ENCODE measurements at places on chromosomes 2 and 18. TPM values are rescaled to one million over a fixed set of nuclear protein-coding genes. Genes with fewer than 3 reads are reported as not detected.

DNA sequence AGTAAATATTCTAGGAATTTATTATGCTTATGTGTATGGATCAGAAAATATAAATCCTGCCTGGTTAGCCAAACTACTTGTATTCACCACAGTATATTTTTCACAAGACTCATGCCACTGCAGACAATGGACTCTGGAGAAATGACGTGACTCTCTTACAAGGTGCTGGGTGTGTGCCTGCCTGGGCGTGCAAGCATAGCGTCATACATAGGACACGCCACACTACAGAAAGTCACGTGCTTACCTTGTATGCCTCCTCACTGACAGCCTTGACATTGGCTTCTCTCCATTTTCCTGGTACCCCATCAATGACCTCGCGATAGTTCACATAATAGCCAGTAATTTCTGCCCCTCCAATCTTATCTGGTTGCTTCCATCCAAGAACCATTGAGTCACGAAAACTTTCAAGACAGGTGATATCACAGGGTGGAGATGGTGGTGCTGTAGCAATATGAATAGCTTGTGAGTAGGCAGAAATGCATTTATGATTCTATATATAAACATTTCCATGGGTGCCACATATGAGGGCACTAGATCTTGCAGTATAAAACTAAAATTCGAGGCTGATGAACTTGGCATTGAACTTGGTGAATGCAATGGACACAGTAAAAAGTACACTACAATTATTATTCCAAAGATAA, 93.2 kb downstream of the MYOM1 start:
- no peak for DNase-seq

DNA sequence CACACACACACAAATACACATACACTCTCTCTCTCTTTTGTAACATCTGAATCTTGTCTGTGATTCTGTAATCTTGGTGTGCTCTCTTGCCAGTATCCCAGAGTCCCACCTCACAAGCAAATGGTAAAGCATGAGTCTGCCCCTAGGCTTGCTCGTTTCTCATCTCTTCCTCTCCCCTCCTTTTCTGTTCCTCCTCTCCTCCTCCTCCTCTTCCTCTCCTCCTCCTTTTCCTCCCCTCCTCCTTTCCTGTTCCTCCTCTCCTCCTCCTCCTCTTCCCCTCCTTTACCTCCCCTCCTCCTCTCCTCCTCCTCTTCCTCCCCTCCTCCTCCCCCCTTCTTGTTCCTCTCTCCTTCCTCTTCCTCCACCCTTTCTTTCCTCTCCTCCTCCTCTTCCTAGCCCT, 59.0 kb downstream of the TNFRSF11A start:
- no peak for DNase-seq

DNA sequence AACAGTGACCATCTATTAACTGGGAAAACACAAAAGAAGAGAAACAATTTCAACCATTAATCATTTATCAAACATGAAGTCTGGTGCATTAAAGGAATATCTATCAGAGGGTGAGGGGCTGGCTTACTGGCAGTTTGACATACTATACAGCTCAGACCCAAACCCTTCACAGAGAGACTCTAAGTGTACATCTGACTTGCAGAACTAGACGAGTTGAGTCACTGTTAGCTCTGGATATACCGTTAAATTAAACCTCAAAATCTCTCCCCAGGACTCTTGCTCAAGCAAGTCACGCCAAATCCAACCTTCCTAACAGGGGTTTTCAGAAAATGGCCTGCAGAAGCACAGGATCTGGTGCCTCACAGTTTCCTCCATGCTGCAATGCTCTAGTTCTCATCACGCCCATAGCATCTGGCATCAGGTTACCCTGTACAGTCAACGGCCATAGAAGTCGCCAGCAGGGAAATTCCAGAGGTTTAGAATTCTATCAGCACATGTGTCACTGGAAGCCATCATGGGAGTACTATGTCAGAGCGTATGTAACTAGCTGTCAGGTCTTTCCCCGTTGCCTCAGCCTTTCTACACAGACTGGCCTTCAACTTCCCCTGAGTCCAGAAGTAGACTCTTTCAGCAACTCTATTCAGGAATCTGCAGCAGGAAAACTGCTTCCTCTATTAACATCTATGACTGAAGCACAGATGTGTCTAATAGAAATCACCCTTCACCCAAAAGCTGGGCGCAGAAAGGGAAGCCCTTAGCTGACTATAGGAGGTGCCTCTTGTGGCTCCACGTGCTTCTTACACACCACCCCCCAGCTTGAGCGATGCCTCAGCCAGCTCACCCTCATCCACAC, 9.3 kb downstream of the TGOLN2 start:
- DNase-seq, result no peak

DNA sequence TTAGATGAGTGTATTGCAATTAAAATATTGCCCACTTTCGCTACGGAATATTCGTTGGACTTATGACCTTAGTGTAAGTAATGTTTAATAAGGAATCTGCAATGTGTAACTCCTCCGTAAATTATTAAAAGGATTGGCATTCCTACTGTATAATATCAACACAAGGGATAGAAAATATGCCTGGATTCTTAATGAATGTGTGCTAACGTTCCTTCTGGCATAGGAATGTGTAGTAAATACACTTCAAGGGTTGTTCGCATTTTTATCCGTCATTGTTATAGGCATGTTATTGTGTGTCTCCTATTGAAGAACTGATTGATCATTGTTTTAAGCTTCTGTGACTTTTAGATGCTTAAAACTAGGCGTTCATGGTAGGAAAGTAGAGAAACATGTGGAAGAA, 134.5 kb downstream of the NEDD4L start:
- no peak for DNase-seq

Gene PUS10
- total RNA-seq, result 7.3 TPM

Gene LBX2
- total RNA-seq, result 1.5 TPM

Gene SYT4
- total RNA-seq, result 3.8 TPM
